Activated CD4-positive, alpha-beta T cell treated with anti-CD3 and anti-CD28 coated beads, Interleukin-2, Interleukin-6, amounts not matched to agents 100 ng/mL and 50 ng/mL, durations not matched to agents 16 hours and 8 hours (primary cell): ENCODE measurements at places on chromosomes 2 and 18.

- DNase-seq: no peak
Measured at GRCh38 chr2:1591978-1592907, 152.1 kb downstream of the PXDN start.

DNA sequence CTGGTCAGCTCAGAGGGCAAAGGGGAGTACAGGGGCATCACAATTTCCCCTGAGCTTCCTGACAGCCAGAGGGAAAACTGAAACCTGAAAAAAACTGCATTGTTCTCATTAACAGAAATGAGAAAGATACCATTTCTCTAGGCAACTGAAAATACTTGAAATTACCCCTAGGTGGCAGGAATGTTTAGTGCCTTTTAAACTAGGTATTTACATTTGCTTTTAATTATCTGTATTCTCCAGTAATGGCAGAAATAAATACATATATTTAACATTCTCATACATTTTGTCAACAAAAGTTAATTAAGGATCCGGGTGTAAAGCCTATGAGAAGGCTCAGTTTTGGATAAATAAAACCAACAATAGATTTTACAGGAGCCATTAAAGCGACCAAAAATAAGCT lies 34.5 kb downstream of the RPL31 start:
- DNase-seq: peak; percentile 8

- no peak for DNase-seq
Measured at GRCh38 chr2:214286011-214286410, 124.8 kb upstream of the VWC2L start.

GRCh38 chr18:34661464-34662087 lies 48.5 kb upstream of the DTNA start:
- DNase-seq: peak; percentile 50

DNA sequence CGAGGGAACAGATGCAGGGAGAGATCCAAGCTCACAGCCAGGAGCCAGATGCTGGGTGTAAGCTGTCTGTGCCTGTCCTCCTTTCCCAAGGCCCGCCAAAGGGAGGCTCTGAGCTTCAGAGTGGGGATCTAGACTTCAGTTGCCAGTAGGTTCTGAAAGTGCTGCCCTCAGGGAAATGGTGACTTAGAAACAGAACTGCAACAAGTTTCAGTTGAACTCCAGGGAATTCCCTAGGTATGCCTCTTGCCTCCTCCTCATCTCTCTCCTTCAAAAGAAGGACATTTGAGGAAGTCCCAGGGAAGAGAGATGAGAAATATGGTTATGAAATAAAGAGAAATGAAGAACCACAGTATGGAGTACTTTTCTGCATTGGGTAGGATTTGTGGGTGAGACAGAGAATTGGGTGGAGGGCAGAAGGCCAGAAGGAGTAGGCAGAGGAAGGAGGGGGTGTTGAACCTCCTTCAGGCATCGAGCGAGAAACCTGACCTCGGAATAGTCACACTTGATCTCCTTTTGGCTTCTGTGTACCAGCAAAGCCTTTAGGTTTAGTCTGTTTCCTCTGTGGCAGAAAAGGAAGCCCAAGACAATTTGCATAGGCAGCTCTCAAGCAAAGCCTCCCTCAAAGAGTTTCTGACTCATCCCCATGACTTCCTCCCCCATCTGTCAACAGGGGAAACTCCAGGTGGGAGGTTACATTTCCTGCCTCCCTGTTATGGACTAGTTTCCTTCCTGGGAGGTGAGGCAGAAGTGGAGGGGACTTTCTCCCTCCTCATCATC lies 45.7 kb downstream of the QPCT start:
- peak; percentile 91 for DNase-seq

GRCh38 chr2:15169326-15170069 lies 391.6 kb downstream of the NBAS start:
- DNase-seq: no peak

- DNase-seq: no peak
Measured at GRCh38 chr2:191789796-191790195, 57.1 kb downstream of the CAVIN2 start.

DNA sequence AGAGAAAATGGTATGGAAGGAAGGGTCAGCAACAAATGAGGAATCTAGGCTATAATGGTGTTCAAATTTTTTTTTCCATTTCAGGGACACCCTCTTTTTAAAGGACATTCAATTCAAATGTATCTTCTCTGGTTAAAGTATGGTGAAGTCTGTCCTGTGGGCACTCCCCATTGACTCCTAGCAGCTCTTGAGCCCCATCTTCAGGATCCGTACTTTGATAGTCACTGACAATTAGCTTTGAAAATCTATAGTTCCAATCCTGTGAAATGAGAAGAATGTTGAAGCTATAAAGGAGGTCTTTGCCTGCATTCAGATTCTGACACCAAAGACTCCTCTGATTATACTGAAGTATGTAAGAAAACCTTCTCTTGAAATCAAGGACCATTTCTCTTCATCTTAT lies 43.3 kb downstream of the KCNH7 start:
- DNase-seq: no peak

GRCh38 chr18:44795241-44795640 lies 114.6 kb downstream of the SETBP1 start:
- DNase-seq: no peak

DNA sequence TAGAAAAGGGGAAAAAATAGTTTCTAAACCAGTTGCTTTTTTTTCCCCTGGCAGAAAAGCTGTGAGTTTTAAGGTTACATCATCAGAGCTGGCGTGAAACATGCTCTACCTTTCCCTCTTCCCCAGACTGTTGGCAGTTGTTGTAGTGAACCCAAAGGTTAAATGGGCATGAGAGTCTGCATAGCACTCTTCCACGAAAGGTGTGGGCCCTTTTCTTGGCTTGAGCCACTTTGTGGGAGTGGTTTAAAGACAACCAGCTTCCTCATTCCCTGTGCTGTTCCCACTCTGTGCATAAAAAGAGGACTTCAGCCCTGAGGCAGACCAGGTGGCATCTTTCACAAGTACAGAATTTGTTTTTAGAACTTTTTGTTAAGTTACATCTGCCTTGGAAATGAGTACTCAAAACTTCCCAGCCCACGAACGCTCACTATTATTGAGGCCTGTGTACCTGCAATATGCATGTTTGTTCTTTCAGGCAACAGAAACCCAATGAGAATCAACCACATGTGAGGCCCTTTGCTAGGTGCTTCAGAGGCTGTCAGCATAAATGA lies 243.8 kb downstream of the BABAM2 start:
- DNase-seq: no peak

DNA sequence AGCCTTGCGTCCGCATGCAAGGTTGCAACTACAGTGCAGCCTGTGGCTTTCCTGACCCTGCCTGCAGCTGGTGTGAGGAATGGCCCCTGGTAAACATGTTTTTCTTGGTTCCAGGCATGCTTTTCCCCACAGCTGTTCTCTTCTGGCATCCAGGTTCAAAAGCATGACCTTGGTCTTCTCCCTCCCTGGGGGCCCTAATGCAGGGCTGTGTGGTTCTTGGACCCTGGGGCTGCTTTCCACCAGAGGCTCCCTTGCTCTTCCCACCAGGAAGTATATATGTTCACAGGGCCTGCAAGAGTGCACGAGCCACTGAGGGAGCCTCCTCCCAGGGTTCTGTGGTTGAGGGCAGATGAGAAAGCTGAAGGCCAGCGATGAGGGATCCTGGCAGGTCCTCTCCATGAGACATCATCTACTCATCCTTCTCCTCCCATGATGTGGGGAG lies 125.9 kb downstream of the BCL2L11 start:
- no peak for DNase-seq

DNA sequence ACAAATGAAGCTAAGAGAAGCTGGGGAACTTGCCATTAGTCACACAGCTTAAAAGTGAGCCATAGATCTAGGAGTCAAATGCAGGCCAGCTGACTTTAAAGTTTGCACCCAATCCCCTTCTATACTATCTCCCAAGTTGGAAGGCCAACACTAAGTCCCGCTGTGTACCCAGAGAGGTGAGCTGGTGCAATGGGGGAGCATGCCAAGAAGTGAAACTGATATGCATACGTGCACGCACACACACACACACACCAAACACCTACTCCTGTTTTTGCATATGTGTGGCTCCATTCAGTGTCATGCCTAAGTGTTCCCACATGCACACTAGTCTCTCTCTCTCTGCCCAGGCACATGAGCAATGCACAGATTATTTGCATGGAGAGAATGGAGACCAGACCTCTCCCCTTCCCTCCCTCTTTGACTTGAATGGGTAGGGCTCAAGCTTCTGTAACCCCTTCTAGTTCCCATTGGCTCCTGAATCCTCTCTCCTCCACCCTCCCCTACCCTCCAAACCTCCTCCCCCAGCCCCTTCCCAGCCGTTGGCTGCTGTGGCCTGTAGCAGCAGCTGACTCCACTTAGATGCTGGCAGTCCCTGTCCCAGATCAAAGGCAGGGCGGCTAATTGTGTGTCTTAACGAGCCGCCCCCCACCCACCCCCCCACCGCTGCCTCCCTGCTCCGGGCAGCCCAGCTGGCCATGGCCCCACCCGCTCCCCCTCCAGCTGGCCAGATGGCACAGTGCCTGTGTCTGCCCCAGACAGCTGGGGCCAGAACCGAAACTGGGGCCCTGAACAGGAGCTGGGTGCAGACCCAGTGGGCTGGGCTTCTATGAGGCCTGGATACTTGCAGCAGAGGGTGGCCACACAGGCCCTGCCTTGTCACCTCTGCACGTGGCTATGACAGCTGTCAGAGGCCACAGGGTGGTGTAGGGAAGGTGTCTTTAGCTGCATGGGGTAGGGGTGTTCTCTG lies 5.6 kb downstream of the WNT10A start:
- no peak for DNase-seq

GRCh38 chr2:186307871-186308270 lies 178.2 kb upstream of the ZC3H15 start:
- DNase-seq: no peak

- DNase-seq: no peak
Measured at GRCh38 chr2:195407783-195408182, 249.2 kb upstream of the SLC39A10 start.

GRCh38 chr2:137183206-137183898 lies 418.0 kb downstream of the THSD7B start:
- DNase-seq: no peak

DNA sequence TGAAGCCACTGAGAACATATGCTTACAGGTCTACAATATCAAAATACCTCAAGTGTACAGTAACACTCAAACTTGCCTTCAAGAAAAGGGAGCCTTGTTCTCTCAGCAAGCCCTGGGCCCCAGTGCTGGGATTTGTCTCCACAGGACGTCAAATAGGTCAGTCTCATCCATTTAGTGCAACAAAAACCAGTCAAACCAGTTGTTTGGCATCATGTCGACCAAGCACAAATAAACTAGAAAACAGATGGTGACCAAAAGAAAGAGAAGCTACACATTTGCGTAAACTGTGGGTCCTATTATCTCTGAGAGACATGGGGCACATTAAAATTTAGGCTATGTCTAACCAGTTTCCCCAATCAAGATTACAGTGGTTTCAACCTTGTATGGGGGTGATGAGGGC lies 182.6 kb upstream of the PKDCC start:
- no peak for DNase-seq

DNA sequence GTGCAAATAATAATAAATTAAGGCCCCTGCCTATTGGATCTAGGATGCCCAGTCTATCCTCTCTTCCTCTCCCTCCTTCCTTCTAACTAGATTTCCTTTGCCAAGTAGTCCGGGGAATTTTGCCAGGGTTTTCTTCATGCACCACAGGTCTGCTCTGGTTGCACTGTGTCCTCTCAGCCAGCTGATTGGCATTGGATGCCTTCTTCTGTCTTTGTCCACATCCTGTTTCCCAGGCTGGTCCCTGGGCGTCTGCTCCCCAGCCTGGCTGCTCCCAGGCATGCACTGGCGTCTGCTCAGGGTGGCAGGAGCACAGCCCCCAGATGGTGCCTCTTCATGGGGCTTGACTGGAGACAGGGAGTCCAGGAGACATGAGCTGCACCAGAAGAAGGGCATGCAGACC lies 66.4 kb downstream of the GALR1 start:
- no peak for DNase-seq

- DNase-seq: no peak
Measured at GRCh38 chr2:234686088-234686890, 189.4 kb upstream of the ARL4C start.

GRCh38 chr2:144115739-144116291 lies 404.1 kb downstream of the ZEB2 start:
- DNase-seq: no peak

GRCh38 chr18:41850781-41851180 lies 104.3 kb upstream of the PIK3C3 start:
- no peak for DNase-seq

DNA sequence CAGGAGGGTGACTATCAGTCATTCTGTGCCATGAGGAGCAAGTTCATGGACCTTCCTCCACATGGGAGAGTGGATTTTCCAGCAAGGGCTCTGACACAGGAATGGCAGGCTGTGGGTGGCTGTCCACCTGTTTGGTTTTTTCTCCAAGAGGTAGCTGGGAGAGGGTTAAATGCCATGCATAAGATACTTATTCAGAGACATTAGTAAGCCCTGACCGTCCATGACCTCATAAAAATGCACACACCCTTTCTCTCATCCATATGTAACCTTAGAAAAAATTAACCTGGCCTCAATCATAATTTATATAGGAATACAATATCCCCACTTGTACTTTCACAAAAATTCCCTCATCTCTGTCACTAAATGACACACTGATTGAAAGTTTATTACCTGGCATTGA lies 51.3 kb downstream of the NPPC start:
- DNase-seq: no peak

GRCh38 chr2:172169611-172170010 lies 66.9 kb upstream of the DLX2 start:
- DNase-seq: no peak

GRCh38 chr2:225041207-225041850 lies 939 bp downstream of the DOCK10 start:
- peak; percentile 77 for DNase-seq

GRCh38 chr2:4690913-4691312 lies 987.5 kb downstream of the DCDC2C start:
- DNase-seq: no peak

DNA sequence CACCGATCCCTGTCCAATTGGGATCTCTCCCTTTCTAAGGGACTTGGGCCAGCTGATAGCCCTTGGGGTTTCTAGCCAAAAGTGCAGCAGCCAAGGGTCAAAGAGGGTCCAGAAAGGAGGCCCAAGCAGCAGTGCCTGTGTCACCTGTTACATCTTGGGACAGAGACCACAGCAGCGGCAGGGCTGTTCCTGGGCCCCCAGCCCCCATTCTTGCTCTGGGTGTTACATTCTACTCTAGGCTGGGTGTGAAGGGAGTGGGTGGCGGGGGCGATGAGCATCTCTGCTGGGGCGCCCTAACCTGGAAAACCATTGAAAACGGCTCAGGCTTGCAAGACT lies 1.2 kb downstream of the PAX3 start:
- no peak for DNase-seq

DNA sequence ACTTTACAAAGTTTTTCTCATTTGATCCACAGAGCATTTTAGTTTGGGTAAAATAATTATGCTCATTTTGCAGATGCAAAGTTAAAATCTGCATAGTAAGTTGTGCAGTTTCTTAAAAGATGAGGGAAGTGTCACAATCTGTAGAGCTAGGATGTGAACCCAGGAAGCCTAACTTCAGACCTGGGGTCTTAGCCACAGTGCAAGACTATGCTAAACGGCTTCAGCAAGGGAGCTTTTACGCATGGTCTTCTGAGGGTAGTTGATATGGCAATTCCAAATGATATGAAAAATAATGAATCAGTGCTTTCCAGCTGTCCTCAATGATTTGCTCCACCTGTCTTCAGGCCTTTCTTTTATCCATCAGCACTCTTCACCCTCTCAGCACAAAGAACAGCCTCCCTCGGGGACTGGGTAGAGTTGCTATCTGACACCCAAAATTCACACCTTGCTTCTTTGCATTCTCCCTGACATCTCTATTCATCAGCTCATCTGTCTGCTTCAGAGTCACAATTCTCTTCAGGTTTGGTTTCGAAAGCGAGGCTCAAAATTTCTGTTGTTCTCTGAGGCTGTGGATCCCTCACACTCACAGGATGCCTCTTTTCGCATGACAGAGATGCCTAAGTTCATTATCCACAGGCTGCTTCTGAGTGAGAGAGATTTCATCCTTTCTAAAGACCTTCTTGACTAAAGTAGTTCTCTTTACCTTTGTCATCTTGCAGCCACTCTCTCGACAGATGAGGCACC lies 302.5 kb downstream of the NRXN1 start:
- no peak for DNase-seq
